ENCODE measurements at places on chromosomes 6 and 20.

DNA sequence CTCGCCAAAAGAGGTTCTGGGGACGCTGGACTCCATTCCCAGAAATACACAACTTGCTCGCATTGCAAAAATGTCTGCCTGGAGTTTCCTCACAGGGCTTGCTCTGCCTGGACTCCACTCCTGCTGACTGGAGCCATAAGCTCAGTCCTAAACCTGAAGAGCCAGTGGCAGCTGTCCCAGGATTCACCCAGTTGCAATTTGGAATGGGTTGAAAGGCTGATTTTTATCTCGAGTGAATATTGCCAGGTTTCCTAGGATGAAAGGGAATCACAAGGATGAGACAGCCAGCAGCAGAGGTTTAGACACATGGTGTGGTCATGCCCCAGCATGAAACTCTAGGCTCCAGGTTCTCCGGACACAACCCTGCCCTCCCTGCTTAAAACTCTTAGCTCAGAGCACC lies 223.3 kb downstream of the BMP7 start:
- DNase-seq, result no peak

DNA sequence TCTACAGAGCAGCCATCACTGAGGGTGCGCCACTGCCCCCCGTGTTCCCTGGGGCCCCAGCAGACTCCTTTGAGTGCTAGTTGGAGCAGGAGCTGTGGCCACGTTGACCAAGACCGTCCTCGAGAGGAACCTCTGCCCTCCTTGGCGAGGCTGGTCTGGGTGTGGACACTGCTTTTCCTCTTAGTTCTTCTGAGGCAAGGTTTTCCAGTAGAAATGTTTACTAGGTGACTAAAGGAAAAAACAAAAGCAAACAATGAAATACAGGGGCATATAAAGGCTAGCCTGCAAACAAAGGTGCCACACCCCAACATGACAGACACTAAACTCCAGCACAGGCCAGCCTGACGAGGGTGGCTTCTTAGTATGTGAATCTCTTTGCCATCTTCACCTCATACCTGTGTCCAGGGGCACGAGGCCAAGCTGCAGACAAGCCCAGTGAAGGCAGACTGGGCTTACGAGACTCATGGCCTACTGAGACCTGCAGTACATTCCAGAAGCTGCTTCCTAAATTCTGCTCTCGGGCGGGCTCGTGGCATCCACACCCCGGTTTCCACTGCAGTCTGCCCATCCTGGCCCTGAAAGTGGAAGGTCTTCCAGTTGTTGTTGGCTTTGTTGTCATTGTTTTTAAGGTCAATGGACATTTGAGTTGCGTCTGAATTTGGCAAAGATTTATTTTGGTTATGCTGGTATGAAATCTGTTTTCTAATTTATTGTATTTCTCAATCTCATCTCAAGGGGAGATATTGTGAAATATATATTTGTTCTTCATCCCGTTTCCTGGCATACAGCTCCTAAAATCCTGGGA lies 39.2 kb downstream of the FAM50B start:
- no peak for DNase-seq

- DNase-seq, result no peak
These were observed 166.2 kb downstream of the SCML4 start for GRCh38 chr6:107657755-107658461.

GRCh38 chr6:5394280-5394679 lies 133.0 kb downstream of the FARS2 start:
- no peak for DNase-seq

DNA sequence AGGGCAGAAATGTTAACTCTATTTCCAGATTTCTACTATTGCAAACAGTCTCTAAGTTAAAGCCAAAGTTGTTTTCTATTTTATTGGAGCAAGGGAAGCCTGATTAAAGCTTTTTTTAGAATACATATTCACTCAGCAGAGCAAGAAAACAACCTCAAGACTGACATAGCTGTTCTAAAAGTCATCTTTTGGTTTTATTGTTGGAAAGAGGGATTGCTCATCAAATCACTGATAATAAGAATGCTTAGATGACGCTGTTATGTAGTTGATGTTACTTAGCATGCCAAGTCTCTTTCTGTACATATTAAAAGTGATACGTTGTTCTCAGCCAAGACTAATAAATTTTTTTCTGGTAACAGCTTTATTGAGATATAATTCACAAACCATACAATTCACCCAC lies 172.6 kb upstream of the LAMA2 start:
- DNase-seq, result no peak

DNA sequence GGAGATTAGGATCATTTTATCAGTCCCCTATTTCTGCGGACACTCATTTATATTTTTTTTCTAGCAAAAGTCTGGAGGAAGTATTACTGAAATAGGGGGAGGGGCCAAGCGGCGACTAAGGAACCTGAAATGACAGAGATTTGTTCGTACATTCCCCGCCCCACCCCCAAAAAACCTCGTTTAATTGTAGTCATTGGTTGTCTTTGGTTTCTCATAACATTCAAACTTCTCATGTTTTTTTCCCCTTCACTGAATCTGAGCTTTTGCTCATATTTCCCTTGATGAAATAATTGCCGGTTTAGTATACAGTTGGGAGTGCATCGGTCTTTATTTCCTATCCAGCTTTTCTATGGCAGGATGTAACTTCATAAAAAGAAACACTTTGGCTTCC lies 768 bp upstream of the FYN start:
- no peak for DNase-seq

DNA sequence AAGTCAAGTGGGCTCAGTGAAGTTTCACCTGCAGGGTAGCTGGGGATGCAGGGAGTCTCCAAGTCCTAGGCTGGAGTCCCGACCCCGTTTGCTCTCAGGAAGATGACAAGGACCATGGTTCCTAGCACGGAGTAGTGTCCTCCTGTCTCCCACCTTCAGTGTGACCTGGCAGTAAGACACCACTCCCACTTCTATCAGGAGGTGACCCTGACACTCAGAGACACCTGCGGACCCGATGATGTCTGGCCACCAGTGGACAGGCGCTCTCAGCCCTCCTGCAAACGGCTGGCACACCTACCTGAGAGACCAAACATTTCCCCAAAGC lies 1.1 kb downstream of the SOD2 start:
- DNase-seq, result no peak

DNA sequence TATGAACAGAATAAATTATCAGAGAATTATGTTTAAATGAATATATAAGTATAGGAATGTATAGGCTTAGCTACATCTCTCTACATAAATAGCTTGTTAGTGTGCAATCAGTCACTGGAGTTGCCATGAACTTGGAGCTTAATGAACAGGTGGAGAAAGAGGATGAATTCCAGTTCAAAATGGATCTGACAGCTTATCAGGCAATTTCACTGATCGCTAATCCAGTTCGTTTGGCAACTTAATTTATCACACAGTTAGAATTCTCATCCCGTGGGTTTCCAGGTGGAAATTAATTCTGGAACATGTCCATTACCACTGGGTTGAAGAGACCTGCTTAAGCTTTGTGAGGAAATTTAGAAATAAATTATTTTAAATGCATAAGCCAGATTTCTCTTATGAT lies 118.1 kb downstream of the MACROD2 start:
- no peak for DNase-seq

- no peak for DNase-seq
These were observed 12.7 kb downstream of the STK35 start for GRCh38 chr20:2114127-2114959.

DNA sequence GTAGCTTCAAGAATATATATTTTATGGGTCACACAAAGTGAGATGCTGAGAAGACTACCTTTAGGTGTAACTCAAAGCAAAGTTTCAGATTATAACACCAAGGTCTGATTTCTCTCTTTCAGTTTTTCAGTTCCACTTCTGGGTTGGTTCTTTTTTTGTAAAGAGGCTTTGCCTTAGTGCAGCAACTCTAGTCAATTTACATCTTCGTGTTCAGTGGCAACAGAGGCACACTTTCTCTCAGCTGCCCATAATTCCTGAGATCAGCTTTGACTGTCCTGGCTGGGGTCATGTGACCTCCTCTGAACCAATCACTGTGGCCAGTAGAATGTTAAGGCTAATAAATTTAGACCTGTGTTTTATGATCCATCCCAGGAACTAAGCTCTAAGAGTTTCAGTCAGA lies 120.2 kb downstream of the TINAG start:
- DNase-seq, result no peak

GRCh38 chr20:20930500-20930899 lies 175.7 kb downstream of the LINC00237 start:
- no peak for DNase-seq
